HEK293T (cell line): ENCODE measurements at places on chromosomes 11 and 22.
A peak's percentile ranks its signal among the peaks of the same experiment; 100 is the strongest.

DNA sequence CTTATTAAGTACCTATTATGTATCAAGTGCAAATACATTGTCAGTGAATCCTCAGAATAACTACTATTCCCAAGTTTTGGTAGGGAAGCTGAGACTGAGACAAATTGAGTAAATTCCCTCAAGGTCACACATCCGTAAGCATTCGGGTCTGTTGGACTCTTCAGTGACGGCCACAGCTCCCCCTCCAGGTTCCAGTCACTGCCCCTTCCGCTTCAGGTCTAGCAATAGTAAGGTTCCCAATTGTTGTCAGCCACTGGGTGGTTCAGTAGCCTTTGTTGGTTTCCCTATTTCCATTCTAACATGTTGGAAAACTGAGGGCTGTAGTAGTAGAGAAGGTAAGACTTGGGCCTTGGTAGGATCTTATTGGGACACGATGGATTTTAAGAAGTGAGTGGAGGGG lies 54.9 kb upstream of the TNRC6B start:
- DNase-seq = no peak

GRCh38 chr22:45696227-45696626 lies 24.6 kb downstream of the ATXN10 start:
- no peak for DNase-seq

- DNase-seq = no peak
Observed at GRCh38 chr22:20196094-20196842, 45.4 kb upstream of the CCDC188 start.

DNA sequence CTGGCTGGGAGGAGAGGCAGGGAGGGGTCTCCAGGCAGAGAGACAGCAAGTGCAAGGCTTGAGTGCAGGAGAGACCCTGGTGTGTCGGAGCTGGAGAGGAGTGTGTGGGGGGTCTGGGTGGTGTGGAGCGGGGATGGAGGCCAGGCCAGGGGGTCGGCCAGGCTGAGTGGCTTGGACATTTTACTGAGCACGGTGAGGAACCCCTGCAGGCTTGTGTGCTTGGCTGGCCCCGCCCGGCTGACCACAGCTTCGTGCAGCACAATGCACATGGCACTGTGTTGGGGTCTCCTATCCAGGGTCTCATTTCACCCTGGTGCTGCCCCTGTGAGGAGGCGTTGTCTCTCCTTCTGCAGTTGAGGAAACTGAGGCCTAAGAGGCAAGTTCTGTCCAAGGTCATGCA lies 5.6 kb downstream of the MYEOV start:
- no peak for DNase-seq

GRCh38 chr11:57223601-57224000 lies 13.4 kb downstream of the APLNR start:
- DNase-seq = no peak

GRCh38 chr22:31538815-31539214 lies 42.5 kb downstream of the SFI1 start:
- no peak for DNase-seq

DNA sequence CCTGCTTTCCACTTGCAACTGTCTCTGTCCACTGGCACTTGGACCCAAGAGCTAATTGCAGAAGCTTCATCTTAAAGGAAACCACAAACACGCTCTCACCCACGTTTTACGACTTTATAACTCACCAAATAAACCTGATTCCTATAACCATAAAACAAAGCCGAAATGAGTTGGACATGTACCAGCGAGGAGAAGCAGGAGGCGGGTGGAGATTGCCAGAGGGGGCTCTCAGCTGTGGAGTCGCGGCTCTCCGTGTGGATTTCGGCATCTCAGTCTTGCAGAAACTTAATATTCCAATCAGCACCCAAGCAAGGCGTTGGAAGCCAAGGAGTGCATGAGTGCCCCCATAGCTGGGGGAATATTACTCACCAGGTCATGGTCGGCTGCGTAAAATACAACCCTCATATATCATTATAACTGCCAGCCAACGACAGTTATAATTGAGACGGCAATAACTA lies 483.6 kb downstream of the MN1 start:
- DNase-seq = no peak

- no peak for DNase-seq
Observed at GRCh38 chr22:46163557-46163888, 13.2 kb downstream of the PPARA start.

- no peak for DNase-seq
Observed at GRCh38 chr11:100825626-100826025, 138.5 kb downstream of the ARHGAP42 start.

GRCh38 chr11:70367071-70367470 lies 31.3 kb upstream of the CTTN start:
- DNase-seq = no peak

GRCh38 chr11:5524756-5525155 lies 8.3 kb upstream of the UBQLNL start:
- no peak for DNase-seq

DNA sequence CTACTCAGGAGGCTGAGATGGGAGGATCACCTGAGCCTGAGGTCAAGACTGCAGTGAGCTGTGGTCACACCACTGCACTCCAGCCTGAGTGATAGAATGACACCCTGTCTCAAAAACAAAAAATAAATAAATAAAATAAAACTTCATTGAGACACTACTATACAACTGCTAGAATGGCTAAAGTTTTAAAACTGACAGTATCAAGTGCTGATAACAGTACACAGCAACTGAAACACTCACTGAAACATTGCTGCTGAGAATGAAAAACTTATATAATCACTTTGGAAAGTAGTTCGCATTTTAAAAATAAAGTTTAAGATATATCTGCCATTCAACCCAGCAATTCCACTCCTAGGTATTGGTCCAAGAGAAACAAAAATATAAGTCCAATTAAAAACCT lies 100.7 kb downstream of the WNT11 start:
- no peak for DNase-seq

DNA sequence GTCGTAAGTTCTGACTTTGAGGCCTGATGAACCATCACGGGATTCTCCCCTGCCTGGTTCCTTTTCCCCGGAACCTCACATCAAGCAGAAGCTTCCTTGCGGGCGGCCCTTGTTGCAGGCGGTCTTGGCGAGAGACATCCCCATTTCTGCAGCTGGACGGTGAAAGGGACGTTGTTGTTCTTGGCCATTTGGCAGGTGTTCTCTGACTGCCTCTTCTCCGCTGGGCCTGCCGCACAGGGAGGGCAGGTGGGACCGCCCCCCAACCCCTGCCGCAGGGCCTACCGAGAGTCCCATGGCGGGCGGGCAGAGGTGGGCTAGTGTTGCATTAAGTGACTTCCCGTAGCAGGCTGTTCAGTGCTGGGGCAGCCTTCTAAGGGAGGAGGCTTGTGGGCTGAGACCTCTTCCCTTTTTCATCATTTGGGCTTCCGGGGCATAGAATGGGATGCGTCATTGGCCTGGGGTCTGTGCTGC lies 26.9 kb upstream of the GRAMD4 start:
- DNase-seq = no peak

DNA sequence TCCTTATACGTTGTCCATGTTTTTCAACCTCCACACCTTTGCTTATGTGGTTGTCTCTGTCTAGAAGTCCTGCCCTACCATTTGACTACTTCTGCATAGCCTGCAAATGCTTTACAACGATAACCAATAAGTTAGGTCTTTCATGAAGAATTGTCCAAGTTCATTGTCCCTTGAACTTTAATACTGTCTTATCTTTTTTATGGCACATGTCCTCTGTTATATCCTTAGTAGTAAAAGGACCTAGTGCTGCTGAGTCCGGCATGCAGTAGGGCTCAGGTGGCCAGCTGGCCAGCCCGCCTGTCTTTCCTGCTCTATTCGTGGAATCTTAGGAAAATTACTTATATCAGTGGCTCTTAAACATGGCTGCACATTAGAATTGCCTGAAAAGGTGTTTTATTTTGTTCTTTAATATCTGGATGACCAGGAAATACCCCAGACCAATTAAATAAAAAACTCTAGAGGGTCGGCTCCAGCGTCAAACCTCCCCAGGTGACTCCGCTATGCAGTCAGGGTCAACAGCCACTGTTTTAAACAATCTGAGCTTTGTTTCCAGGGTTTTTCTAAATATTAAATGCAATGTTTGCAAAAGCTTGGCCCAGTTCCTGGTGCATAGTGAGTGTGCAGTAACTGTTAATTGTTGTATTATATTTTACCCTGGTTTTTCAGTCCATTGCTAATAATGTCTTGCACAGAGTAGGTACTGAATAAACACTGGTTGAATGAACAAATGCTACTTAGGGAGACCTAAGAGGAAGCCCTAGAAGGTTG lies 64.6 kb upstream of the SESN3 start:
- DNase-seq = no peak

DNA sequence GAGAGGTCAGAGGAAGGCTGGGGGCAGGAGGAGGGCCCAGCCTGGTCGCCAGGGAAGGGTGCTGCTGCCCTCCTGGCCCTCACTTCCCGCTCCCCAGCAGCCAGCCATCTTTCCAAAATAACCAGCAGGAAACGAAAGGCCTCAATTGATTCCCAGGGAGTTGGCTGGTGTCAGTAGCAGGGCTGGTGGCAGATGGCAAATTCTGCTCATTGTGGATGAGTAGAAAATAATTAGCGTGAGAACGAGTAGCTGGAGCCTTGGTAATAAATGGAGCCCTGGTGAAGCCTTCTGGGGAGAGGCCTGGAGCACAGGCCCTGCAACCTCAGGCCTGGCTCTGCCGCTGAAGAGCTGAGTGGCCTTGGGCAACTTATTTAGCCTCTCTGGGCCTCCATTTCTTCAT lies 31.3 kb downstream of the DAGLA start:
- no peak for DNase-seq

DNA sequence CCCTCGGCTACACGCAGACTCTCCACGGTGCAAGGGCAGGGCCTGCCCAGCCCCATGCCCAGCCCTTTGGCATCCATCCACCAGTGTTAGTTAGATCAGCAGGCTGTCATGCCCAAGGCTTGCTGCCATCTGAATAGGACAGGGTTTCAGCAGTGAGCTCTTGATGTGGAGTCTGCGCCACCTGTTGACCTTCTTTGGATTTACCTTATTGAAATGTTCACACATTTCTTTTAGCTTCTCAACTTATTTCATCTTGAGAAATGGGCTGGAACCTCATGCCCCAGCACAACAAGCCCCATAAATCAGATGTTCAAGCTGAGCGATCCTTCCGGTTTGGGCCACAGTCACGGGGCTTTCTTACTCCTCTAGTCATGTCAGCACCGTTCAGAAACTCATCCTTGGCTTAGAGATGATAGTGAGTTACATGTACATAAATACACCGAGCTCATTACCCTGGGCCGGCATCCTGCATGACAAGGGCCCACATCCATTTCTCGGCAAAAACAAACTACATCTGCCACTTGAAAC lies 61.7 kb downstream of the PARVB start:
- peak; percentile 40 for DNase-seq

DNA sequence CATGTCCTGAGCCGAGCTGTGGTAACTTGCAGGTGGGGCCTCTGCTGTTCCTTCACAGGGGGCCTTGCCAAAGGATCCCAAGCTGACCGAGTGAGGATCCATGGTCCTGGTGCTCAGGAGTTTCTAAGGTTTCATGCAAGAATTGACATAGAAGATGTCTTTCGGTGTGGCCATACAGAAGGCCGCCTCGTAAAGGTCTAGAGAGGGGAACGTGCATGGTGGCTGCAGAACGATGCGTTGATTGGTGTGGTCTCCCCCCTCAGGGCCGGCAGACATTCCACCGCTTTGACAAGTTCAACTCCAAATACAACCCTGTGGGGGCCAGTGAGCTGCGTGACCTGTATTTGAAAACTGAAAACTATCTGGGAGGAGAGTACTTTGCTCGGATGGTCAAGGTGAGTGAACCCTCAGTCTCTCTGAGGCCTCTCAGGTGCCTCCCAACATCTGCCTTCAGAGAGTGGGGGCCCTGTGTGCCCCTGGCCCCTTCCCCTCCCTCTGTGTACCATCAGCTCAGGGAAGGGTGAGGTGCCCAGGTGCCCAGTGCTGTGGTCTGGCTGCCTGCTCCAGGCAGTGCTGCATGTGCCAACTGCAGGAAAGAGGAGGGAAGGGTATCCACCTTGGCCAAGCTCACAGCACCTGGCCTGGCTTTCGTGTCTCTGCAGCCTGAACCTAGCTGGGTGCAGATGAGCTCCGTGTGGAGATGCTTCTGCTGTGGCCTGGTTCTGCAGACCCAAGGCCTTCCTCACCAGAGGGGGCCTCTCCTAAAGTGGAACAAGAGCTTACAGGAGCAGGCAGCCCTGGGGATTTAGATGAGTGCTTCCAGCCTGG lies 39.8 kb downstream of the AMPD3 start:
- no peak for DNase-seq

DNA sequence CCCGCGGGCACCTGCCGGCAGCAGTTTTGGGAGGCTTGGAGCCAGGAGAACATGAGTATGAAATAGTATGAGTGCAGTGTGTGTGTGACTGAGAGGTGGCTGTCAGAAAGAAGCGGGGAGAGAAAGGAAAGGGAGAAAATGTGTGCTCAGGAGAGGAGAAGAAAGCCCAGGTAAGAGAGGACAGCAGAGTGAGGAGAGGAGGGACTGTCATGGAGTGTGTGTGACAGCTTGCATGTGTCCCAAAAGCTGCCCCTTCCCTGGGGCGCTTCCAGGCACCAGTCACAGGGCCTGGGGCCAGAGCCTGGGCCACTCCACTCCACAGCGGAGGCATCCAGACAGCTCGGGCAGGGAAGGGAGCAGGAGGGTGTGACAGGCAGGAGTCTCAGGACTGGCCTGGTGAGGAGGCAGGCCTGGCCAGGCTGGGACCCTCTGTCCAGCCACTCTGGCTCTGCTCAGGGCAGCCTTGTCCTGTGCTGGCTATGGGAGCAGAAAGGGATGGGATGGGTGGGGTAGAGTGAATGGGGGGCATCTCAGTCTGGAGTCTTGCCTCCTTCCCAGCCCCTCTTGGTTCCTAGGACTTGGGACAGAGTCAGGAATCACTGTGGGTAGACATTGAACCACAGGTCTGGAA lies 949 bp downstream of the MMP11 start:
- no peak for DNase-seq

DNA sequence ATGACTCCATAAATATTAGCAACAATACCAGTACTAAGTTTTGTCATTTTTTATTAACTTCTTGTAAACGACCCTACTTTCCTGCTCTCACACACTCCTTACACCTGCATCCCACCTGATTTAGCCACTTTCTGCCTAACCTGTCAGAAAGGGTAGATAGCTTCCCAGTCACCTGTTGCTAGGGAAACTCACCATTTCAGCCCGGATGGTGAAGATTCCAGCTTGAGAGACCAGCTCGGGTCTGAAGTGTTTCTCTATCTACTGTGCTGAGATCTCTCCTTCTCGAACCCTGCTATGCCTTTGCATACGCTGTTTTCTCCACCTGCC lies at the start of gene PARVG:
Gene PARVG (plus strand): TSS at position 220 of the 327 bp plus-strand sequence. CDS start 2,405 bp downstream, outside the sequence.
- peak; percentile 30 for DNase-seq

DNA sequence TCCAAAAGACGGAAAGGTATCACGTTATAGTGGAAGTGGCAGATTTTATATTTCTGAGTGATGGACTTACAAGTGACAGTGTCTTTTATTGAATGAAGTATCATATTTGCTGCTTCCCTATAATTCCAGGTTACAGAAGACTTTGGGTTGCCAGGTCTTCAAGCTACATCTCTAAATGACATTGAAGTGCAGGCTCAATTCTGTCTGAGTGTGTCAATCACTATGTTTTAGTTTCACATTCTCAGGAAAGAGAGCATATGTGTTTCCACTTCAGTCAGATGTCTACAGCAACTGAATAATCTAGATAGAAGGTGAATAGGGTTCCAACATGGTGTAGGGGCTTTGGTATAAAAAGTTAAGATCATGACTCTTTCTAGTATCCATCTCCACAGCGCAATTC lies 492.7 kb upstream of the API5 start:
- DNase-seq = no peak
